ENCODE measurements at places on chromosomes 11 and 22.

- no peak for DNase-seq
Observed at GRCh38 chr11:15688351-15688792, 573.6 kb downstream of the INSC start.

- no peak for DNase-seq
Observed at GRCh38 chr11:11347592-11347991, 5.5 kb downstream of the CSNK2A3 start.

GRCh38 chr11:59152312-59152951 is 9.8 kb downstream of the FAM111A start:
- DNase-seq, result no peak

DNA sequence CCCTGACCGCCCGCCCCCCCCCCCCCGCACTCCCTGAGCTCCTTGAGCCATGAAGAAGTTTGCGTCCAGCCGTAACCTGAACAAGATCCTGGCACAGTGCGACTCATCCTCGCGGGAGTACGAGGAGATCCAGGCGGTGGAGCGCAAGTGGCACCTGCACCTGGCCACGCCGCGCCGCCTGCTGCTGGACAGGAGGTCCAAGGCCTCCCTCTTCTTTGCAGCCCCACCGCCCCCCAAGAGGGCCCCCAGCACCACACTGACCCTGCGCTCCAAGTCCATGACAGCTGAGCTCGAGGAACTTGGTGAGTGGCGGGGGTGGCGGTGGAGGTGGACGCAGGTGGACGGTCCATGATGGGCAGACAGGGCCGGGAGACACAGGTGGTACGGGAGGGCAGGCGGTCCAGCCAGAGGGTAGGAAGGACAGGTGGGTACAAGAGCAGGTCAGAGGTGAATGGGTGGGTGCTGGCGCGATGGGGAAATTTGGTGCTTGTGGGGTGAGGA is 32.1 kb upstream of the ACR start:
- DNase-seq, result no peak

DNA sequence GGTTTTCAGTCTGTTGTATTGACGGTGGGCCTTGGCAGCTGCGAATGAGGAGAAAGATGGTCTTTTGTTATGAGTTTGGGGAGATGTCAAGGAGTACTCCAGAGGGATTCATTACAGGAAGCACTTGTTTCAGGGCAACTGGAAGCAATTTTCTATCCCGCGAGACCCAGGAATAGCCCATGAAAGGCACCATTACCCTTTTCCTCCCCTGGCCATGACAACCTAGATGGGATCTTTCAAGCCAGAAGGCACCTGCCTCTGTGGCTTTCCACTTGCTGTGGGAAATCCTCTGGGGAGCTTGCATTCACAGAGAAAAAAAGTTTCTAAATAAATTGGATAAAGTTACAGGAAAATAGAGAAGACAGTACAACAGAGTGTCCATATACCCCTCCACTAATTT is 2.7 kb downstream of the ZNF215 start:
- DNase-seq, result no peak

- DNase-seq, result peak; percentile 33
Observed at GRCh38 chr11:10450462-10451425, 4.3 kb upstream of the AMPD3 start.

- no peak for DNase-seq
Observed at GRCh38 chr11:134355656-134356055, 23.9 kb downstream of the GLB1L2 start.

DNA sequence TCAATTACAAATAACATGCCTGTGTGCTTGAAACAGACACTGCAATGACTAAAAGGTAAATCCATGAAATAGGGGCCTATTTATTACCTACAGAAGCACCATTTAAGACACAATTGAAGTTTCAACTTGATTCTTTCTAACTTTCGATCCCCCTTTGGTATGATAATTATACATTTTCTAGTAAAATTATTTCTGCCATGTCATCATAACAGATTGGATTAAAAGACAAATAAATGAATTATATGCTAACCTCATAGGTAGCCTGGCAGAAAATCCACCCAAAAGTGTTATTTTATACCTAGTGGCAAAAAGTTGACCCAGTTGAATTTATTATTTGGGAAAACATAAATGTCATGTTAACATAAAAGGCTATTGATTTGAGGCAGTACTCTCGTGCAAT is 241.1 kb downstream of the RAB38 start:
- DNase-seq, result no peak

DNA sequence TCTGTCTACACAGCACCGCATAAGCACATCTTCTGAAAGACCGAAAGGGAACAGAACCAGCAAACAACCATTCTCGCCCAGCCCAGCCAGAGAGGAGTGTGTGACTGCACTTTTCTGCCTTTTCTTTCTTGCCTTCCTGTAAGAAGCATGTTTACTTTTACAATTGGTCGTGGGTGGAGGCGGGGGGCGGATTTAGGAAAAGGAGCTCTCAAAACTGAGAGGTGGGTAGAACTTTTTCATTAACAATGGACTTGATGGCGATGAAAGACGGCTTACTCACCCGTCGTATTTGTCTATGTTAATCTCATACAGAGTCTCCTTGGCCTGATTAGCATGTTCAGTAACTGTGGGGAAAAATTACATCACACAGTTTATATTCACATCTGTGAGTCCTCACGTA is 27.2 kb downstream of the CERK start:
- DNase-seq, result no peak

- no peak for DNase-seq
Observed at GRCh38 chr11:2564588-2565425, 120.0 kb downstream of the KCNQ1 start.

GRCh38 chr22:45318168-45318557 is 8.4 kb downstream of the FAM118A start:
- peak; percentile 94 for DNase-seq

DNA sequence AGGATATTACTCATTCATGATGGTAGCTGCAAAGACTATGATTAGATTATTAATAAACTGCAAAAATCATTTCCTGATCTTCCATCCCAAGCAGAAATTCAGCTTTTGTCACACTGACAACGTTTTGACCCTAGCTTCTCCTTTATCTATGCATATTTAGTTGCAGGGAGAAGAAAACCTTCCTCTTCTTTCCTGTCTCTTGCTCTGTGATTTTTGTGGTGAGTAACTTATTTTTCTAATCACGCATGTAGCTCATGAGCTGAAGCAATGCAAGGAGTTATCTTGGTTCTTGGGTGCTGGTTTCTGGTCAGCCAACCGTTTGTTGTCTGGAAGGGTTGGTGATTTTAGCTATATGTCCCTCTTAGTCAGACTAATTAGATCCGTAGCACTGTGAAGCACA is 56.4 kb downstream of the FDX1 start:
- no peak for DNase-seq

DNA sequence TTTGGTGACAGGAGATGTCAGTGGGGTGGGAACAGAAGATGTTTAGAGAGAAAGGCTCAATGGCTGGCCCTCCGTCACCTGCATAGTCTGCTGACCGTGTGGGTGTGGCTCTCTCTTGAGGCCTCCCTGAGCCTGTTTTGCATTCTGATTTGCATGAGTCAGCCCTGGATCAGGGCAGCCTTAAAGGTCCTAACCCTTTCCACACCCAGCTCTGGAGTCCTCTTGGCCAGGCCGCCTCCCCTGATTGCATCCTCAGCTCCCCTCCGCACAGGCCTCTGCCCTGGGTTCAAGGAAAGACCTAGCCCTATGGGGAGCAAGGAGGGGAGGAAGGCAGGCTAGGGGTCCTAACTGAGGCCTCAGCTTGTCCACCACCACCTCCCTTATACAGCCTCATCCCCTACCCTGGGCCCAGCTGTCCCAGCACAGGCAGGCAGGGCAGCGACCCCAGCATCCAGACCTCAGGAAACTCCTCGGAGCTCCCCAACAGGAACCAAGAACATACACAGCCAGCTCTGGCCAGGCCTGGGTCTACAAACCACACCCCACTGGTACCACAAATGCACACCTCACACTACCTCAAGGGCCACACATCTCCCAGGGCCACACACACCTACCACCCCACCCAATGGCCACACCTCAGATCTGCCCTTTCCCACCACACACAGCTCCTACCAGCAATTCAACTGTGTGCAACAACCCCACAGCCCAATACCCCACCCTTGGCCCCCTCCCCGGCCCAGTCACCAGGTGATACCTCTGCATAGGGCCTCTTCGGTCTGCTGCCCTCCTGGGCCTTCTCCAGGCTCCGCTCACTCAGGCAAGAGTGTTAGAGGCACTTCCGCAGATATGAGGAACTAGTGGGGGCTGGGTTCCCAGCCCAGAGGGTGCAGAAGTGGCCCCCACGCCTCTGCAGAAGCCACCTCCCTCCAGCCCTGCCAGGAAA is 13.7 kb downstream of the ARAP1 start:
- peak; percentile 76 for DNase-seq
